ENCODE measurements at places on chromosomes 1 and 21.

GRCh38 chr1:85195703-85196102 is 5.1 kb downstream of the SYDE2 start:
- DNase-seq: no peak

DNA sequence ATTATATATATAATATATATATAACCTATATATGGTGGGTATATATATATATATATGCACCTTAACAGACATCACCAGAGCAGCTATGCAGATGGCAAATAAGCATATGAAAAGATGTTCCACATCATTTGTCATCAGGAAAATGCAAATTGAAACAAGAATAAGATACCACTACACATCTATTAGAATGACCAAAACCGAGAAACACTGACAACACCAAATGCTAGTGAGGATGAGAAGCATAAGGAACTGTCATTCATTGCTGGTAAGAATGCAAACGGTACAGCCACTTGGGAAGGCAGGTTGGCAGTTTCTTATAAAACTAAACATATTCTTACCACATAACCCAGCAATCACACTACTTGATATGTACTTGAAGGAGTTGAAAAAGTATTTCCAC is 219.8 kb upstream of the PRMT6 start:
- DNase-seq: no peak

GRCh38 chr1:115107516-115108260 is 18.4 kb upstream of the TSPAN2 start:
- no peak for DNase-seq

GRCh38 chr1:155379631-155380090 is 59.0 kb downstream of the RUSC1 start:
- DNase-seq: peak; percentile 11

DNA sequence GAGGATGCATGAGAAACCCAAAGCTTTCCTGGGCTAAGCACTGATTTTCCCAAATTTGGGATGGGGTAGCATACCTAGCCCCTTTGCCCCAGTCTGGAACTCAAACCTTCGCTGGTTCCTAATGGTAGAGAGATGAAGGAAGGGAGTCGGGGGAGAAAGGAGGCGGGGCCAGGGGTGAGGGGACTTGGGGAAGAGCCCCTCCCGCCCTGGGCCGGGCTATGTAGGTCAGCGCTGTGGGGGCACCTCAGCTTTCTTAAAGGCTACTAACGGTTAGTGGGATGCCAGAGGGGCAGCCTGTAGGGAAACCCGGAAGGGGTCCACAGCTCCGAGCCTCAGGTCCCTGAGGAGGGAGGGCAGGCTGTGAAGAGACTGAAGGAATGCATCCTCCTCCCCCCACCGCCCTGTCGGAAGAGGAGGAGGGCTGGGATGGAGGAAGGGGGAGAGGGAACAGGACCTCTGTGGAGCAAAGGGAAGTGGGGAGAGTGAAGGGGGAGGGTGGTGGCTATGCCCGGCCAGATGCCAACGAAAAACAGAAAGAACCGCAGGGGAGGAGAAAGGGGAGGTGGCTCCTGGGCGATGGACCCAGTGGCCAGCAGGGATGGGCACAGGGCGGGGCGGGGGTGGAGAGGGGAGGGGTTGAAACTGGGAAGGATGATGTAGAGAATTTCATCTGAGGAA is 1.3 kb downstream of the CADM3 start:
- DNase-seq: no peak

- no peak for DNase-seq
Observed at GRCh38 chr21:45429221-45430175, 24.5 kb downstream of the COL18A1 start.

- DNase-seq: no peak
Observed at GRCh38 chr1:43949678-43950077, 2.9 kb downstream of the IPO13 start.

- DNase-seq: no peak
Observed at GRCh38 chr1:223227031-223227430, 84.0 kb upstream of the TLR5 start.

DNA sequence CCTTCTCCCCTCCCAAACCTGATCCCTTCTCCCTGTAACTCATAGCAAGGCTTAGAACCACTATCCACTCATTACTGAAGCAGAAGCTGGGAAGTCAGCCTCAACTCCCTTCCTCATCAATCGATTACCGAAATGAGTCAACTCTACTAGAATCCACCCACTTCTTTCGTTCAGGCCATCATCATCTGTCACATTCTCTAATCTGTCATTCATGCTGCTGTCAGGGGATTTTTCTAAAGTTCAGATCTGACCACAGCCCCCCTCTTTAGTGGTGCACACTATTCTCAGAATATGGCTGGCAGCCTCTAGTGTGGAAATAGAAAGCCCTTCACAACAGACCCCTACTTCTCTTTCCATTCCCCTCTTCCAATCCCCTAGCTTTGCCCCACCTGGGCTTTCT is 5.1 kb downstream of the NT5C1A start:
- no peak for DNase-seq

GRCh38 chr1:24233684-24234600 is 46.9 kb upstream of the IFNLR1 start:
- DNase-seq: peak; percentile 18

DNA sequence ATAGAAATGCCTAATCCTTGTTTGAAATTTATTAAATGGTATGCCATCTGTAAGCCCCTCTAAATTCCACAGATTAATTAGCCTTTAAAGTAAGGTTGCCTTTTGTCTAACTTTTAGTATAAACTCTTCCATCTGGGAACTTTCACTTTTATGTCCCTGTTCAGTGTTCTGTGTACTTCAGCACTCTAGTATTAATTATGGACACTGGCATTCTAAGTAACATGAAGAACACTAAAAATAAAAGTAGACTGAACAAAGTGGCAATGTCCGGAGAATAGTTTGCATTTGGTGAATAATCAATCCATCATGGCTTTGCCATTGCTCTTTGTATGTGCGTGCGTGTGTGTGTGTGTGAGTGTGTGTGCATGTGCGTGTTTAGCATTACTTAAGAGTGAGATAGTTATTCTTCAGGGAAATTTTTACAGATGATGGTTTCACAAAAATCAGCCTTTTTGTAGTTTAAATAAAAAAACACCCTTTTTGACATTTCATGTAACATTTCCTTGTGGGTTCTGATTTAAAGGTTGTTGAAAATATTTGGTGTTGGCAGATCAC is 51.1 kb downstream of the ATF6 start:
- DNase-seq: no peak

DNA sequence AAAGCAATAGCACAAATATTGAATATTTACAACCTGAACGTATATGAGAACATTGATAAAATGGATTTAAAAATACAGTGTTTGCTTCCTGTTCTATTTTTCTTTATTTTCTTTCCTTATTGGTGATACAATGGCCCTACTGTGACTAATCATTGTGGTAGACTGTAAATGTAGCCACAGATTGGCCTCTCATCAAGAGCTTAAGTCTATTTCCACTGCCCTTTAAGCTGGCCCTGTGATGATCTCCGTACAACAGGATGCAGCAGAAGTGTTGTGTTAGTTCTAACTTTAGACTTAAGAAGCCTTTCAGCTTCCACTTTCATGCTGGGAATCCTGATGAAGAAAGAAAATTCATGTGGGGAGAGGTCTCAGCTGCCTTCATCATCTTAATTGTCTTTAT is 285.6 kb upstream of the B3GALT2 start:
- no peak for DNase-seq

DNA sequence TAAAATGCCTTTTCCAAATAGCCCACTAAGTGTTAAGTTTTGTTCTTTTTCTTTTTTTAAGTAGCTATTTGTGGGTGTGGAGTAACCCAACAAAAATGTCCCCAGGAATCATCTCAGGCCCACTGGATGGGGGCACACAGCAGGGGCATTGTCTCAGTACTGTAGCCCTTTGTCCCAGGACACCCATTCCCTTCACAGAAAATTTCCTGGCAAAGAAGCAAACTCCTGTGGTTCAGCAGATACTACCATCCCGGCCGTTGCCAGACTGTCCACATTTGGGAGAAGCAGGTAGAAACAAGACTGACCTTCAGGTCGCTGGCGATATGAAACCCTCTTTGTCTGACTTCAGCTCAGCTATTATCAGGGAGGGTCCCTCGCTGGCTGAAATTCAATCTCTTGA is 23.7 kb upstream of the SRRM1 start:
- peak; percentile 84 for DNase-seq

Measured in putamen (tissue), 1 donor.